ENCODE measurements at places on chromosomes 2 and 18.

GRCh38 chr18:75531212-75531850 is 103.8 kb upstream of the SMIM21 start:
- no peak for DNase-seq

DNA sequence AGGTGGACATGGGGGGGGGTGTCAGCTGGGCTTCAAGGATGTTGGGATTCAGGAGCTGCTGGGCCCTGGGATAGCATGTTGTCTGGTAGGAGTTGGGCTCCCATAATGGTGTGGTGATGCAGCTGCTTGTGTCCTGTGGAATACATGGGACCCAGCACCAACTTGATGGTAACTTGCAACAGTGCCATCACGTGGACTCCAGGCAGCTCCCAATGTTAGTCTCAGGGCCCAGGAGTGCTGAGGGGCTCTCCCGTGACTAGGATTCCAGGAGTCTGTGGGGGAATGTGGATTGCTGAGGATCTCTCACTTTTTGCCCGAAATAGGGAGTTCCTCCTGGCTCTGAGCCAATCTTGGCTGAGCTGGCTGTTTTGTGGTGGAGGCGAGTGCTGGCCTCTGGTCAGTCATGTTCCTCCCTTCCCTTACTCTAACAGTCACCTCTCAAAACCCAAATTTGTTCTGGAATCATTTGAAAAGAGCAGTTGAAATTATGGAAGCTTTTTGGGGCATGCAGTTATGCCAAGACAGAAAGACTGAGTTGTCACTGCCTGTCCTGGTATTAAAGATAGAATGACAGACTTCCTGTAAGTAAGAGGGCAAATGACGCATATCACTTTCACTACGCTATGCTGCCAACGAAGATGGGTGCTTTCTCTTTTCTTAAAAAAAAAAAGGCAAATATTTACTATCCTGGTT is 607.1 kb downstream of the ADCYAP1 start:
- no peak for DNase-seq

- no peak for DNase-seq
Observed at GRCh38 chr2:20230114-20230425, 5.1 kb upstream of the SDC1 start.

- no peak for DNase-seq
Observed at GRCh38 chr2:229230911-229231310, 40.2 kb downstream of the PID1 start.

- no peak for DNase-seq
Observed at GRCh38 chr2:65450393-65450792, 18.0 kb upstream of the SPRED2 start.

DNA sequence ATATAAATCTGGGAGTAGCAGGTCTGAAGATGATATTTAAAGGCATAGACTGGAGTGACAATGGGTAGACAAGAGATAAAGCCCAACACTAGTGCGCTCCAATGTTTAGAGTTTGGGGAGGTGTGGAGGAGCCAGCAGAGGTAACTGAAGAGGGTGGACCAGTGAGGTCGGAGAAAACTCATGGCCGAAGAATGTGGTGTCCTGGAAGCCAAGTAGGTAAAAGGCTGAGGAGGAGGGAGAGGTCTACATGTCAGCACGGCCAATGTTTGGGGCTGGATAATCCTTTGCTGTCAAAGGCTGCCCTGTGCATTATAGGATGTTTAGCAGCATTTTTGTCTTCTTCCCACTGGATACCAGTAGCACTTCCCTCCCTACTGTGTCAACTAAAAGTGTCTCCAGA is 78.8 kb upstream of the KCNE4 start:
- no peak for DNase-seq

DNA sequence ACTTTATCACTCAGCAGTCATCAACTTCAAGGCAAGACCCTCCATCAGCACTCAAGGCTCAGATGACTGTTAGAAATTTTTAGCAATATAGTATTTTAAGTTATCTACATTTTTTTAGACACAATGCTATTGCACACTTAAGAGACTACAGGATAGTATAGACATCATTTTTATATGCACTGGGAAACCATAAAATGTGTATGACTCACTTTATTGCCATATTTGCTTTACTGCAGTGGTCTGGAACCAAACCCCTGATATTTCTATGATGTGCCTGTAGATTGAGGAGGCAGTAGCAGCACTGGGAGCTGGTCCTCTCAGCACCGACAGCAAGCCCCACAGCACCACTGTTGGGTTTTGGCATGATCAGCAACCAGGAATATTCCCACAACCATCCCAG is 264.8 kb upstream of the HNRNPA3 start:
- no peak for DNase-seq

DNA sequence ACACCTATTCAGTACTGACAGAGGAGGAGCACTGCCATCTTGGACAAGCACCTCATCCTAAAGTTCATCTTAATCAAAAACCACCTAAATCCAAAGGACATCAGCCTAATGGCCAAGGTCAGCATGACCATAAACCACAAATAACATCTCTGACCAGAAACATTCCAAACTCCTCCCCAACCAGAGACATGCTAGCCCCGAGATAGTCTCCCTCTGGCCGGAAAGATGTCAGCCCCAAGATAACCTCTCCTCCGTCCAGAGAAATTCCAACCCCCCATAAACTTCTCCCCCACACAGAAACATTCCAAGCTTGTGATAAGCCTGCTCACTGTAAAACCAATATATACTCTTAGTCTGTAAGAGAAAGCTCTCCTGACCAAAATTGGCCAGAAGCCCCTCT is 260.6 kb downstream of the CLIP4 start:
- DNase-seq = no peak

GRCh38 chr18:49519101-49519971 is 32.3 kb upstream of the C18orf32 start:
- DNase-seq = no peak

All from retina (tissue), 1 donor.